Muscle of back (tissue), 13 donors: ENCODE measurements at places on chromosomes 13 and 19.

DNA sequence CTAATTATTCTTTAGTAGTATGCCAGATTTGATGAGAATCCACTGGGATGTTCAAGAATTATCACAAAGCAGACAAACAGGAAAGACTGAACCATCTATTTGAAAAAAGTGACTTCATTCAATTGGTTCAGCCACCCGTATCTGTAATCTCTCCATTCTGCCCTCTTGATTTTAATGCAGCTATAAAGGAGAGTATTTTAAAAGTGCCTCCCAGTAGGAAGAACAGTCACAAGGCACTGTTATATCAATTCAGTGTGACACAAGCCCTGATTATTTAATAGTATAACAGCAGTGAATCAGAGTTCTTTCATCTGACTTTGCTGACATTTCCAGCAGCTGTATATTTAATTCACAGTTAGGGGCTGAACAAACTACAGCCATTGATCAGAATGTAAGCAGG, 77.3 kb upstream of the SLAIN1 start:
- DNase-seq = no peak

- DNase-seq = no peak
Observed at GRCh38 chr19:42658076-42658475, 63.4 kb upstream of the CEACAM8 start.

DNA sequence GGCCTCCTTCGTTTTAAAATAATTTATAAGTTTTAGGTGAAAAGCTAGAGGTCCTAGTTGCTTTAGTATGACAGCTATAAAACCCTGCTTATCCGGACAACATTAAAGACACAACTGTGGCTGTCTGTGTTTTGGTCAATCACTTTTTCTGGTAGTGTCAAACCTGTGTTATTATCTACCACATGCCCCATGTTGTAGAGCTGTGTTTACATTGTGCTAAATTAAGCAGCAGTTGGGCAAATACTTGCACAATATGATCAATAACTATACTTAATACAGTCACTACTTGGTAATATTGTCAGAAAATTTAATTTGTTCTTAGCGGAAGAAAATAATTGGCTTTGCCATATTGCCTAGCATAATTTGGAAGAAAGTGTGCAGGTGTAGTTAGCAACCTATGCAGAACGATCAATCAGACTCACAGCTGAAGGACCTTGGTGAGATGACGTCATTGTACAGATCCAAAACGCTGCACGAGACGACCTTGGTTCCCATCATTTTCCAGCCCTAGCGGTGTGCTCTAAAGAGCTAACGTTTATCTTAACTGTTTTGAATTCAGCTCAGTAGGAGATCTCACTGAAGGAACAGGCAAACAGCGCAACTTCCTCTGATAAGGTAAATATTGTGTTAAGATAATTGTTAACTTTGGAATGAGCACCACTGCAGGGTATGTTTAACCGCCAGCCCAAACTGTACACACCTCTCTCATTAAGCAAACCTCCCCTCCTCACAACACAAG, 476.6 kb downstream of the IRS2 start:
- DNase-seq = no peak

DNA sequence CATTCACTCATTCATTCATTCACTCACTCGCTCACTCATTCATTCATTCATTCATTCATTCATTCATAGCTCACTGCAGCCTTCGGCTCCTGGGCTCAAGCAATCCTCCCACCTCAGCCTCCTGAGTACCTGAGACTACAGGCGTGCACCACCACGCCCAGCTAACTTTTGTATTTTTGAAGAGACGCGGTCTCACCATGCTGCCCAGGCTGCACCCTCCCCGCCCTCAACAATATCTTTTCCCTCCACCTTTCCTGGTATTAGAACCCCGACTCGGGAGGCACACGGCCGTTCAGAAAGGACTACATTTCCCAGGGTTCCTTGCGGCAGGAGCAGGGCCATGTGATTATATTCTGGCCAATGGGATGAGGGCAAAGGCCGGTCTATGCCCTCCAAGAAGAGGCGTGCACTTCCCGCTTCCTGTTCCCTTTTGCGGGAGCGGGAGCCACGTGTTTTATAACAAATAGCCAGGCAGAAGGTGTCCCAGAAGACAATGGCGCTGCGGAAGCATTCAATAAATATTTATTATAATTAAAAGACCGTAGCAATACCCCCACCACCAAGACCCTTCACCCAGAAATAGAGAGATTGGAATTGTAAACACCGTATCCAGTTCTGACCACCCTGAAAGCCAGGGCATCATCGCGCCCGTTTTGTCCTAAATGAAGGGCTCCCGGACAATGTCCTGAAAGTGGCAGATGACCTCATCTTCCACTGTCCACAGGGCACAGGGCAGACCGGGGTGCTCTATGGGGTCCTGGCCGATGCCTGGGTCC, 15.9 kb downstream of the TICAM1 start:
- DNase-seq = peak; percentile 94

GRCh38 chr13:85665286-85665685, 133.9 kb downstream of the SLITRK6 start:
- no peak for DNase-seq

DNA sequence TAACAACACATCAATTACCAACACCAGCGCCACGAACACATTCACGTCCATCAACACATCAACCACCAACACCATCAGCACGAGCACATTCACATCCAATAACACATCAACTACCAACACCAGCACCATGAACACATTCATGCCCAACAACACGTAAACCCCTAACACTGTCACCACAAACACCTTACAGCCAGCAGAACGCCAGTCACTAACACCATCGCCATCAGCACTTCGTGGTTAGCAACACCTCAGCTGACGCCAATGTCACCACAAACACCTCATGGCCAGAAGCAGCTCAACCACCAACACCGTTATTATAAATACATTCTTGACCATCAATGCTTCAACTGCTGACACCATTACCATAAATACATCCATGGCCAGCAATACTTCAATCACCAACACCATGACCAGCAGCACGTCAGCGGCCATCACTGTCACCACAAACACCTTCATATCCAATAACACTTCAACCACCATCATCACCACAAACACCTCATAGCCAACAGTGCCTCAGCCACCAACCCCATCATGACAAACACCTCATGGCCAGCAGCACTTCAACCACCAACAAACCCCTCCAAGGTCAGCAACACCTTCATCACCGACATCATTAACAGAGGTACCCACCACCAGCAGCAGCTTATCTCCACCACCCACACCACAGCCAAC, 9.4 kb downstream of the FCER2 start:
- no peak for DNase-seq

DNA sequence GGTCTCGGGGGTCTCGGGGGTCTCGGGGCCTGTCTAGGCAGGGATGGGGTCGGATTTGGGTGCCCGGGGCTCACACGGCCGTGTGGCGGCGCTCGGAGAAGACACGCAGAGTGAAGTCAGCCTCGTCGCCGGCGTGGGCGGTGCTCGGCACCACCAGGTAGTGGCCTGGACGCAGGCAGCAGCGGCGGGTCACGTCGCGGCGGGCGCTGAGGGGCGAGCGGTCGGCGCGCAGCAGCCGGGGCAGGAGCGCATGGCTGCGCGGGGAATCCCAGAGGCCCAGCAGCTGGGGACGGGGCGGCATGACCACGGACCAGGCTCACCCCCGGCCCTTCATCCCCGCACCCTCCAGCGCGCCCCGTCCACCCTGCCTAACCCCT, 8.2 kb downstream of the CAPN12 start:
- no peak for DNase-seq

DNA sequence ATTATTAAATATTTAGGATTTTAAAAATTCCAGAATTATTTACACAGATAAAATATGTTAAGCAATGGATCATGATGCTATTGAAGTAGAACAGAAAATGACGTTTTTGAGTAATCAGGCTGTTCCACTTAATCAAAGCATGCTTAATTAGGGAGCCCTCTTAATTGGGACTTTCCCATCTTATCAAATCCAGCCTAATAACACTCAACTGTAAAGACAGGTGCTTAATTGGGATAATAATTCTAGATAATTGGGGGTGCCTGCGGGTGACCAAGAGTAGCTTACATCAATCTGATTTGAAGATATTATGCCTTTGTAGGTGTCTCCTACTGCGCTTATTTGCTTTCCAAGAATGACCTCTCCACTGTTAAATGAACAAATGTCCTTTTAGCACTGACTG, 742.2 kb upstream of the SLITRK6 start:
- DNase-seq = no peak

DNA sequence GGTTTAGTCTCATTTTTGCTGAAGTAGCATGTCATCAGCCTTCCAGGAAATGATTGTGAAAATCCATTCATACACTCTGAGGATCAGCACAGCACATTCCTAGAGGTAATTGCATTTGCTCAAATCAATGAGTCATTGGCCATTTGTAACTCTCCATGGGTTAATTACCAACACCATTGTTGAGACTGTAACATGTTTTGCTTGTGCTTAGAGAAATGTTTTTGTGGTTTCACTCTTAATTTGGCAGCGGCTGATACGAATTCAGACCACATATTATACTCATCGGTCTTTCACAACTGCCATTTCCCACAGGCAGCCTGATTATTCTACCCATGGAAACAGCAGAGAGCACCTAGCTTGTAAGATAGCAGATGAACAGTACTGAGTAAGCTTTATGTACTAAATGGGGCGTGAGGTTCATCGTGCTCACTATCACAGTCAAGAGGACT, 110.3 kb downstream of the NHLRC3 start:
- no peak for DNase-seq

DNA sequence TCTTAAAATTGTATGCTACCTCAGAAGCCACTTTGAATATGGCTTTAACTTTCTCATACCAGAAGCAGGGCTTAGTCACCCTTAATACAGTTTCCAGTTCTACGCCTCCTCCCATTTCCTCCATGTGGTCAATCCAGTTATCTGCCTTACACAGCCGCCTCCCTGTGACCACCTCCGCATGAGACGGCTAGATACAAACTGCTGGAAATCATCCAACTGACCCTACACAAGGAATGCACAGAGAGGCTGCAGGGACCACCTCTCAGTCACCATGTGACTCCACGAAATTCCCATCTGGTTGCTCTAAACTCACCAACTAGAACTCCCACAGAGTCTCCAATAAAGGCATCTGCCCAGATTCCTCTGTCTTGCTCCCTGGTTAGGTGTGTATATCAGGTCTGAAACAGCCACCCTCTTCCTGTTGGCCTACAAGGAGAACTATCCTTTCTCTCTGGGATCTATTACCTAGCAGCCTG, 6.8 kb downstream of the ZNF564 start:
- DNase-seq = no peak

DNA sequence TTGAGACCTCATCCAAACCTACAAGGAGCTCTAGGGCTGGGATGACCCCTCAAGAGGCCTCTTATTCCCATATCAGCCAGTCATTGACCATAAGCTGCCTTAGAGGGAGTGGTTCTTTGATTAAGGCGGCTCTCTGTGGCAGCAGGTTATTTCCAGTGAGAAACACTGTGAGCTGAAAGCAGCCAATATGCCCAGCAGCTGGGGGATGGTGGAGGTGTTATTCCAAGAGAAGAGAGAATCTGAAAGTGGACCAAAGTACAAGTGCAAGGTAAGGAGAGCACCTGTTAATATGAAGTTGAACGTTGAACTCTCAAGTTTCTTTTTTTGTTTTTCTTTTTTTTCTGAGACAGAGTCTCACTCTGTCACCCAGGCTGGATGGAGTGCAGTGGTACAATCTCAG, 20.2 kb upstream of the FNDC3A start:
- DNase-seq = no peak

- no peak for DNase-seq
Observed at GRCh38 chr13:99689955-99690354, 188.7 kb downstream of the TM9SF2 start.

DNA sequence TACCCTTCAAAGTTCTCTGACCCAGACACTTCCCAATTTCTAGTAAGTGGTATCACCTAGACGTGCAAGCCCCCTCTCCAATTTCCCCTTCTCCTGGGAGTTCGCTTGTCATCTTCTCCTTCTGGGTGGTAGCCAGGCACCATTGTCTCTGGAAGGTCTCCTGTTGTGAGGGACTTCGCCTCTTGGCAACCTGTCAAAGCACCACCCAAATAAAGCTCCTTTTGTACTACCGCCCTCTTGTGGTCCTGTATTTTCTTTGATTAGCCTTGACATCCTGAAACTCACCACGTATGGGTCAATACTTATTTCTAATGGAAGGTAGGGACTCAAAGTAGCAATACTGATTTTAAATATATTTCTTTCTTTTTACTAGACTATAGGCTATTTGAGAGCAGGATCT, 8.2 kb downstream of the GPC5 start:
- no peak for DNase-seq

GRCh38 chr13:111844222-111844671, 222.7 kb upstream of the SOX1 start:
- DNase-seq = no peak

DNA sequence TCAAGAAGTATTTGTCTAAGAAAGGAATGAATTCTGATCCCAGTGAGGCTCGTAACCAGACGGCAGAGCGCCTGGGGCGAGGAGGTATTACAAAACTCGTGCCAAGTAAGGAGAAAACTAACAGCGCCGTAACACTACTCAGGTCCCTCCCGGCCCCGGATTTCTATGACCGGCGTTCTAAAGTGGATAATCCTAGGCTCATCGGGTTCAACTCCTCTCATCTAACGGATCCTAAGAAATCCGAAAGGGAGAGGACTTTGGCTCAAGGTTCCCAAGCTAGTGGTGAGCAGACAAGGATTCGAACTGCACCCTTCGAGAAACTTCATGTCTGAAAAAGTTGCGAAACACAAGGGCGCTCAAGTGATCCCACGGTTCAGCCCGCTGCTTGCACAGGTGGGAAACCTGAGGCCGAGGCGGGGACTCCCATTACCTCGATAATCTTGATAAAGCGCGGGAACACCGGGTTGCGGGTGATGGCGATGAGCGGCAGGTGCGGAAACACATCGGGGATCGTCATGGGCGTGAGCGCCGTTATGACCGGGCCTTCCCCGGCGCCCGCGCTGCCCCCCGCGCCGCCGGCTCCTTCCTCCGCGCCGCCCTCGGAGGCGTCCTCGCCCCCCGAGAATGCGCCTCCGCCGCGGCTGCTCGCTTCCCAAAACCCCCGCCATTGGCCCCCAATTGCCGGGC, 529 bp downstream of the LONP1 start:
- no peak for DNase-seq

GRCh38 chr13:82248762-82249161, 1633.5 kb downstream of the SLITRK1 start:
- DNase-seq = no peak

GRCh38 chr19:35104361-35104760, 11.3 kb upstream of the FXYD3 start:
- DNase-seq = no peak

- no peak for DNase-seq
Observed at GRCh38 chr13:51837016-51837415, 8.0 kb downstream of the TMEM272 start.

GRCh38 chr13:72109863-72110262, 242.9 kb upstream of the DACH1 start:
- no peak for DNase-seq

GRCh38 chr13:28067491-28067890, 32.9 kb downstream of the FLT3 start:
- peak; percentile 59 for DNase-seq

GRCh38 chr13:106986033-106986484, 418.1 kb upstream of the ARGLU1 start:
- DNase-seq = peak; percentile 43

GRCh38 chr19:2246801-2247361, 2.2 kb upstream of the AMH start:
- no peak for DNase-seq

GRCh38 chr13:57740719-57741118, 109.2 kb downstream of the PCDH17 start:
- peak; percentile 41 for DNase-seq
